Breast epithelium (tissue), 4 donors: ENCODE measurements at places on chromosomes 16 and 17. TPM values are rescaled to one million over a fixed set of nuclear protein-coding genes. Genes with fewer than 3 reads are reported as not detected.

DNA sequence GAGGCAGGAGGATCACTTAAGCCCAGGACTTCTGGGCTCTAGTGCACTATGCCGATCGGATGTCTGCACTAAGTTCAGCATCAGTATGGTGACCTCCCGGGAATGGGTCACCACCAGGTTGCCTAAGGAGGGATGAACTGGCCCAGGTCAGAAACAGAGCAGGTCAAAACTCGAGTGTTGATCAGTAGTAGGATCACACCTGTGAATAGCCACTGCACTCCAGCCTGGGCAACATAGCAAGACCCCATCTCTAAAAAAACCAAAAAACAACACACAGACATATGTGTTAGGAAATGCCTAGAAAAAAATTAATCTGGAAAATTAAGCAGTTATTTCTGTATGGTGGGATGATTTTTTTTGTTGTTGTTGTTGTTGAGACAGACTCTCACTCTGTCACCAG lies 127.0 kb downstream of the RAB11FIP4 start:
- DNase-seq: no peak

- DNase-seq: no peak
These were observed 31.8 kb downstream of the CCL4 start for GRCh38 chr17:36135465-36135864.

DNA sequence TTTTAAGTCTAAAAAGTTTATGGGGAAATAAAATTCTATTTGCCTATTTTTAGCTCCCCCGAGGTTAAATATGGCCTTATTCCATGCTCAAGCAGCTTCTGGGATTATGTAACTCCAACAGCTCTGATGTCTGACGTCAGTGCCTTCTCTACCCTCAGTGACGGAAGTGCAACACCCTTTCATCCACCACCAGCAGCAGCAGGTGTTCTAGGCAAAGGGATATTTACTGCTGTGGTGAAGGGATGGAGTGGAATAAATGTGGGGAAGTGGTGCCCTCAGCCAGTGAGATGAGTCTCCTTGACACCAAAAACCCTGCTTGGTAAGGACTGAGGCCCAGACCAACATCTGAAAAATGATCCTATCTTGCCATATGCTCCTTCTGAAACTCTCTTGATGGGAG lies 247.4 kb downstream of the SHISA9 start:
- no peak for DNase-seq

- no peak for DNase-seq
These were observed 16.3 kb upstream of the CACNG4 start for GRCh38 chr17:66948061-66948750.

GRCh38 chr17:69575346-69575761 lies 160.9 kb downstream of the MAP2K6 start:
- no peak for DNase-seq

GRCh38 chr17:29014716-29015115 lies 8.9 kb upstream of the SEZ6 start:
- DNase-seq: no peak

GRCh38 chr16:67105881-67106280 lies 3.9 kb upstream of the PHAF1 start:
- no peak for DNase-seq

DNA sequence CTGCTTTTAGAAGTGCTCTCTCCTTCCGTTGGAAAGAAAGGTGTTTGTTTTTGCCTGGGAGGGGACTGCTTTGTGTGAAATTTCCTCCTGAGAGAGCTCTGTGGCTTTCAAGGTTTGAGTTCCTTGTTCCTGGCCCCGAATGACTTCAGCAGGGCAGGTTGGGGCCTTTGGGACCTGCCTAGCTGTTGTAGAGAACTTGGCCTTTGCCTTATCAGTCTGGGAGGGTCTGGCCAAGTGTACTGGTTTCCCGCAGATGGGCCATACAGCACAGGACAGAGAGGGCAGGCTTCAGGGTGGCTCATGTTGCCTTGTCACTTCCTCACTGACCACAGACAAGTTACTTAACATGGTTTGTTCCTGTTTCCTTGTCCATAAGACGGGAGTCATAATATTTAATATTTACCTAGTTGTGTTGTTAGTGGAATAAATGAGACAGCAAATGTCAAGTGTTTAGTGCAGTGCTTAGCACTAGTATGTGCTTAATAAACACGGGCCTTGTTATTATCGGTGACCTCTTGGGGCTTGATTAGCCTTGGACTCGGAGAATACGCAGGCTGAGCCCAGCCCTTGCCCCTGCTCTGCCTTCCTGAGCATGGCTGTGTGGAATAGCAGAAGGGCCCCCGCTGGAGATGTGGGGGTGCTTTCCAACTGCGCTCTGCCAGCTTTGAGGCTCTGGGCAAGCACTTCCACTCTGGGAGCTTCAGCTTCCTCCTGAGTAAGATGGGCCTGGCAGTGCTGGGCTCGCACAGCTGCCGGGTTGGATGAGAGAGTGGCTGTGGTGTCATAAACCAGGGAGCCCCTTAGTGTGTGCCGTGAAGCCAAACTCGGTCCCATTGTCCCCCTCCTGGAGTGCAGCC lies 6.6 kb downstream of the PRSS8 start:
- DNase-seq: no peak

DNA sequence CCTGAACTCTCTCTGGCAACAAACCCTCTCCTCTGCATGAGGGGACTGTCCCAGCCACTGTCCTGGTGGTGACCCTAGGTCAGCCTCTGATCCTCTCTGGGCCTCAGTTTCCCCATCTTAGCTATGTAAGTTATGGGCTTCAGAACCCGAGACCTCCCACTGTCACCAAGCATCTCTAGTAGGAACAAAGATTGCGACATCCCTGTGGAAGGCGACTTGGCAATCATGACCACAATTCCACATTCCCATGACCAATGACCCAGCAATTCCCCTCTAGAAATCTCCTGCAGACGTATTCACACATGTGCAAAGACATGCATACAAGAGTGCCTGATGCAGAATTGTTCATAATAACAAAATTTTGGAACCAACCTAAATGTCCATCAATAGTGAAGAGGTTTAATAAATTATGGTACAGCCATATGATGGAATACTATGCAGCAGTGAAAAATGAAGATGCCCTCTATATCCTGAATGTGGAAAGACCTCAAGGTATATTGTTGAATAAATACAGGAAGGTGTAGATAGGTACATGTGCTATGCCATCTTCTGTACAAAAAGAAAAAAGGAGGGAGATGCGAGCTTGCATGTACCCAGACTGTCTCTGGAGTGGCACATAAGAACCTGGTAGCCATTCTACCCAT lies 21.2 kb downstream of the CNGB1 start:
- no peak for DNase-seq

DNA sequence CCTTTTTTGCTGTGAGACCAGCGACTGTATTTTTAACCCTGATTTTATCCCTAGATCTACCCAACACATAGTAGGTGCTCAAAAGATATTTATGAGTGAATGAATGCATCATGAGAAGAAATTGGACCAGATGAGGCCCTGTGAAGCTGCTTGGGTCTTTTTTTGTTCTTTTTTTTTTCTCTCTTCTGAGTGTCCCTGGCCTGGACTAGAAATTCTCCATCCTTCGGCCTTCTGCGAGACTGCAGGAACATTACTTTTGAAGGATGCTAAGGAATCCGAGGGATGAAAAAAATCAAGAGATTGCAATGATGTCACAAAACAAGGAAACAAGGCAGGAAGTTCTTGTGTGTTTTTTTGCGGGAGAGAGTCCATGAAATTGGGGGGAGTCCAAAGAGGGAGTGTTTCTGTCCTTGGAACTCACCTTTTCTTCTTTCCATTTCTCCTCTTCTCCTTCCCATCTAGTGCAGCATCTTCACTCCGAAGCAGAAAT lies 560 bp upstream of the RUSF1 start:
- DNase-seq: no peak

GRCh38 chr17:46943501-46944393 lies 20.8 kb downstream of the GOSR2 start:
- DNase-seq: no peak

- no peak for DNase-seq
These were observed 6.5 kb downstream of the ZNF205 start for GRCh38 chr16:3118846-3119245.

DNA sequence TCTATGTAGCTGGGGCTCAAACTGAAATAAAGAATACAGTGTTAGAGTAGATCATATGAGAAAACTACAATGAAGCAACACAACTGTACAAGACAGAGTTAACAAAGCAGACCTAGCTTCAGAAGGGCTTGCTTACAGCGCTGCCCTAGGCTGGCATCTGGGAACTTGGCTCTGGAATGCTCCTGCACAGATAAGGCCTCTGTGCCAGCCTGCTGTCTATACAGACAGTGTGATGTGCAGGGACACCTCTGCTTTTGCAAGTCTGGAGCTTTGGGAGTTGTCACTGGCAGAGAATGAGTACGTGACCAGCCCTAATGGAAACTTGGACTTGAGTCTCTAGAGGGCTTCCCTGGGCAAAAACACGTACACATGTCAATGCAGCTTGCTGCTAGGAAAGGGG lies 32.1 kb upstream of the SLC38A8 start:
- no peak for DNase-seq

DNA sequence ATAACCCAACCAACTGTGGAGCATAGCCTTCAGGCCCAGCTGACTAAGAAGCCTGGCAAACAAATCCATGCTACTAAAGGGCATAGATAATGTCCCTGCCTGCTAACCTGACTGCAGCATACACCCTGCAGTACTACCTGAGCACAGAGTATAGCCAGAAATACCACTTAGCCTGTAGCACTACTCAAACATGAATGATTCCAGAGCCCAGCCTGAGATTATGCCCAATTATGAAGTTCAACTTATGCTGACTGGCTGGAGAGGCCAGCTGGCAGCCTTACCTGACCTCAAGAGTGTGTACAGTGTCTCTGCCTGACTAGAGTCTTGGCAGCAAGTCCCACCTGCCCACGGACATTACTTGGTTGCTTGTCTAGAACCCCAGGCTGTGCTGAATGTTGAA lies 1265.3 kb downstream of the CDH11 start:
- no peak for DNase-seq

GRCh38 chr17:4082136-4082924 lies 60.5 kb downstream of the ZZEF1 start:
- DNase-seq: no peak

GSG1L gene
- not detected for total RNA-seq

ITGB3 gene
- total RNA-seq: 29.8 TPM

CACNG5 gene
- total RNA-seq: not detected

PRR35 gene
- not detected for total RNA-seq

CETP gene
- 0.66 TPM for total RNA-seq

ZNF764 gene
- total RNA-seq: 8.2 TPM

C16orf96 gene
- not detected for total RNA-seq

KRT12 gene
- not detected for total RNA-seq

ACAP1 gene
- total RNA-seq: 5.2 TPM
